HCT116 (cell line): ENCODE measurements at places on chromosomes 6 and 20. TPM values are rescaled to one million over a fixed set of nuclear protein-coding genes. Genes with fewer than 3 reads are reported as not detected.

DNA sequence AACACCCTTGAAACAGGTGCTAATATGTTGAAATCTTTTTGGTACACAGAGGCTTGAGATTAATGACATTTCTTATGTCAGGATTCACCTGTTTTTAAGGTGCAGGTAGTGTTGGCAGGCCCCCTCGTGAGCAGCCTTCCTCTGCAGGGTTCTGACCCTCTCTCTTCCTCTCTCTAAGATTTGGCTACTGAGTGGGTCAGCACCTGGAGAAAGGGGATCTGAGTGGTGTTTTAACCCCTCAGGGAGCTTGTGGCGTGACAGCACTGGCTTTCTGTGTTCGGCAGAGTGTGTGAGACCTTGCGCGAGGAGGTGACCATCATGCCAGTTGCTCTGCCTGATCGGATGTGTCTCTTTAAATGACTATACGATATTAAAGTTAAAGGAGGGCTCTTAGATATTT is 37.1 kb downstream of the HIVEP1 start:
- no peak for DNase-seq

- DNase-seq, result no peak
Measured at GRCh38 chr20:35049776-35050352, 42.7 kb downstream of the TRPC4AP start.

DNA sequence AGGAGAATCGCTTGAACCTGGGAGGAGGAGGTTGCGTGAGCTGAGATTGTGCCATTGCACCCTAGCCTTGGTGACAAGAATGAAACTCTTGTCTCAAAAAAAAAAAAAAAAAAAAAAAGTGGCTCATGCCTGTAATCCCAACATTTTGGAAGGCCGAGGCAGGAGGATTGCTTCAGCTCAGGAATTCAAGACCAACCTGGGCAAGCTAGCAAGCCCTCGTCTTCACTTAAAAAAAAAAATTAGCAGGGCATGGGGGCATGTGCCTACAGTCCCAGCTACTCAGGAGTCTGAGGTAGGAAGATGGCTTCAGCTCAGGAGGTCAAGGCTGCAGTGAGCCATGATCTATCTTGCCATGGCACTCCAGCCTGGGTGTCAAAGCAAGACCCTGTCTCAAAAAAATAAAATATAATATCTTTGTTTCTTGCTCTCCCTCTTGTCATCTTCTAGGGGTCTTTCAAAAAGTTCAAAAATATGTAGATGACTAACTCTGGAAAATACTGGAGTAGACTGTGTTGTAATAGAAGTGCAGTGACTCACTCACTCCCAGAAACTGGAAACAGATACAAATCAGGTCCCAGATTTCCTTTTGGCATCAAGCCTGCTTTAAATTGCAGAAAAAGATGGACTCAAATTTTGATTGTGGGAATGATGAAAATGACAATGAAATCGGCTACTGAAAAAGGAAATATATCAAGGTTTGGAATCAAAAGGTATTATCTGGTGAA is 2.8 kb upstream of the GINM1 start:
- DNase-seq, result no peak

The GMEB2 gene
- total RNA-seq, result 13.9 TPM

- no peak for DNase-seq
Measured at GRCh38 chr6:13767121-13767808, 47.1 kb downstream of the MCUR1 start.

DNA sequence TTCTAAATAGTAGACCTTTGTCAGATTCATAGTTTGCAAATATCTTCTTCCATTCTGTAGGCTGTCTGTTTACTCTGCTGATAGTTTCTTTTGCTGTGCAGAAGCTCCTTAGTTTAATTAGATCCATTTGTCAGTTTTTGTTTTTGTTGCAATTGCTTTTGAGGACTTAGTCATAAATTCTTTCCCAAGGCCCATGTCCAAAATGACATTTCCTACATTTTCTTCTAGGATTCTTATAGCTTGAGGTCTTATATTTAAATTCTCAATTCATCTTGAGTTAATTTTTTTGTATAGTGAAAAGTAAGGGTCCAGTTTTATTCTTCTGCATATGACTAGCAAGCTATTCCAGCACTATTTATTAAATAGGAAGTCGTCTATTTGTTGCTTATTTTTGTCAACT is 287.0 kb downstream of the PACRG start:
- DNase-seq, result no peak

The PRL gene
- not detected for total RNA-seq

- no peak for DNase-seq
Measured at GRCh38 chr6:6090861-6091607, 84.3 kb upstream of the NRN1 start.

DNA sequence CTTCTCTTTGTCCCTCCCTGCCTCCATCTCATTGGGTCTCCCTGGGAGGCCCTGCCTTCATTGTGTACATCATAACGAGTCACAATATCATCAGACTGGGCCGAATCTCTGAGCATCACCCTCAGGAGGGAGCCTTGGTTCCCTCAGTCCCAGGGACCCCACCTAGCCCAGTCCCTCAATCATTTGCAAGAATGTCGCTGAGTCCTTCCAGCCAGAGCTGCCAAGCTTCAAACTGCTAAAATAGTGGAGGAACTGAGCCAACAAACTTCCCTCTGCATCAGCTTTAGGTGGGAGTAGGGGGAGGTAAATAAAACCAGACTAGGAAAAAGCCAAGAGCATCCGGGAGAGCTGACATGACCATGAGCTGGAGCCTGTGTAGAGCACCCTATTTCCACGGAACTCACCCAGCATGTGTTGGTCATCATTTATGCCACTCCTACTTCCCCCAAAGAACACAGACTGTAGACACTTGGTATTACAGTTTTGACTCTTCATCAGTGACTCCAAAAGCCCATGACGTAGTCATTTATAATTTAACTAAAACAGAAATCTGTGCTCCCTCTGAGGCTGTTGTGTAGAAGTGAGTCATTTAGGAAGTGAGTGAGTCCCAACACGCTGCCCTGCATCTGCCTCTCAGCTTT is 28.8 kb upstream of the IL17A start:
- DNase-seq, result no peak

- DNase-seq, result no peak
Measured at GRCh38 chr20:59157961-59158541, 5.6 kb upstream of the ZNF831 start.

- no peak for DNase-seq
Measured at GRCh38 chr6:30485236-30485635, 4.1 kb upstream of the HLA-E start.

DNA sequence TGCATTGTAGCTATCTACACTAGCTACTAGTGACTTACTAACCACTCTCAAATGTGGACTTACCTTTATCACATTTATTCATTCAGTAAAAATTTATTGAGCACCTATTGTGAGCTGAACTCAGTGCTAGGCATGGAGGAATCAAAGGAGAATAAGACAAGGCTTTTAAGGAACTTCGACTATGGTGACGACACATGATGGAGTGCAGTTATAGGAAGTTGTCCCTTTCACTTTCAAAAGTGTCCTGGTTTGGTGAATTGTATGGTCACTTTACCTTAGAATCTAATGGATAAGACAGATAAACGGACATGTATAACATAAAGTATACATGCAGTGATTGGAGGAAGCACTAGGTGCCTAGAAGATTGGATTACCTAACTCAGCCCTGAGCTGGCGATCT is 4.3 kb downstream of the AKAP7 start:
- no peak for DNase-seq

- DNase-seq, result no peak
Measured at GRCh38 chr6:20840675-20841074, 306.4 kb downstream of the CDKAL1 start.

The KIAA1755 gene
- not detected for total RNA-seq

The PACRG gene
- total RNA-seq, result 0.71 TPM

GRCh38 chr6:44428682-44429081 is 41.2 kb downstream of the CDC5L start:
- no peak for DNase-seq

The CLDN20 gene
- total RNA-seq, result not detected

DNA sequence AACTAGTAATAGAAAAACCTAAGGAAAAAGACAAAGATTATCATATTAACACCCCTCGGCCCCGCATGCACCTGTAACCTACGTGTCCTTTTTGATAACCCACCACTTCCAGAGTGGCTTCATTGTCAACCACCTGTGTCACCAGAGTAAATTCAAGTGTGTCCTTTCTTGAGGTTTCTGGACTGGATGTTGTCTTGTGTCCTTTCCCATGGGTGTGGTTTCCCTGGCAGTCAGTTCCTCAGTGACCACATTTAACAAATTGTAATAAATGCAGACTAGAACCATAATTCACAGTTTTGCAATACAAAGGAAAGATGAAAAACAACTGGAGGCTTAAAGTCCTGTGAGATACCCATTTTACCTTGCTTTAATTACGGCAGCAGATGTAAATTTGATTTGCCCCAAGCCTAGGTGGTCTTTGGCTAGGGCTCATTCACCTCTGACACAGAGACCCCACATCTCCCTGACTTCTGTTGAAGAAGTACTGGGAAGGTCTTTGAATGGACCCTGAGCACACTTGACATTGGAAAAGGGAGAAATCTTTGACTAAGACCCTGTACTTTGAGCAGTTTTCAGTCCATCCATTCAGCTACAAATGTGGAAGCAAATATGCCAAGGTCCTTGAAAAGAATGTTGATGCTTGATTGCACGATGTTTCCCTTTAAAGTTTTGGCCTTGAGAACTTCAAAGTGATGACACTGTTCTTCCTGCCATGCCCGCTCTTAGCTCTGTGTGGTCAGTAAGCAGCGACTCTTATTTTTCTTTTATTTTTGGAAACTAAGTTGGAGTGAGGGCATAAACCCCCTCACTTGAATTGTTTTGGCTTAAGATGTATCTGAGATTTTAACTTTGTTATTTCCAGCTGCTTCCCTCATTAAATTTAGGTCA is 232.4 kb downstream of the UST start:
- DNase-seq, result no peak

- no peak for DNase-seq
Measured at GRCh38 chr6:144712541-144712940, 427.4 kb downstream of the UTRN start.

The COL9A3 gene
- 29.7 TPM for total RNA-seq

GRCh38 chr6:95819939-95820338 is 195.8 kb upstream of the FUT9 start:
- DNase-seq, result no peak

- no peak for DNase-seq
Measured at GRCh38 chr6:878179-878578, 185.2 kb upstream of the EXOC2 start.

GRCh38 chr6:157158456-157158855 is 164.9 kb downstream of the TMEM242 start:
- no peak for DNase-seq
